Ecto neural progenitor cell (in vitro differentiated cells): ENCODE measurements at places on chromosomes 5 and 9.

DNA sequence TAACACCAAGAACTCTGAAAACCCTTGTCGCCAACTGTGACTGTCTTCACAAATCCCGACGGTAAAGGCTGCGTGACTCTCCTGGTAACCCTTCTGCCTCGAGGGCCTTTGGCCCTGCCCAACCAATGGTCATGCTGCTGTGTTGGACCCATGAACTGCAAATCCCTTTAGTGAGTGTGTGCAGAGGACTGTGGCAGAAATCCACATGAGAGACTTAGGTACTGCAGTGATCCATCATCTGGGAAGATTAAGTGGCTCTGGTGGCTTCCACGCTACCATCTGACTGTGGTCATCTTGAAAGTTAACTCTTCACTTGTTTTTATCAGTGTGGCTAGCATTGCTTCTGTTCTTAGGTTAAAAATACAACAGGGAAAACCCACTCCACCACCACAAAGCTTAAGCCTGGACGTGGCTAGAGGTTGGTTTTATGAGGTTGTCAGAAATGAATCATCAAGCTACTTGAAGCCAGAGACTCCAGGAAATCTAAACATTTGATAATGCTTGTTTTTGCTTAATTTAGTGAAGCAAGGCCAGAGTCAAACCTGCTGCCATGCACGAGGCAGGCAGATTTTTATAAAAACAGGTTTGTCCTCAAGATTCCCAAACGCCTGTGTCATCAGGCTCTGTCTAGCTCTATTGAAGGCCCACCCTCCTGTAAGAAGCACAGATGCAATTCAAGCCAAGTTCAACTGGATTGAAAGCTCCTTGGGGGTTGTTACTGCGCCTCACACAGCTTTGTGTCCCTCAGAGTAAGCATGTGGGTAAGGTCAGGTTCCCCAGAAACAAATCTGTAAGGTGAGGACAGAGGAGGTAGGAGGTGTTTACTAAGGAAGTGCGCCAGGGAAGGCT, 52.7 kb upstream of the ERCC6L2 start:
- no peak for DNase-seq

GRCh38 chr5:172235132-172235780, 41.3 kb downstream of the EFCAB9 start:
- no peak for DNase-seq

- DNase-seq = peak; percentile 78
These were observed 10.6 kb upstream of the F2RL1 start for GRCh38 chr5:76808141-76808691.

GRCh38 chr9:37413311-37413710, 9.2 kb upstream of the GRHPR start:
- DNase-seq = no peak

DNA sequence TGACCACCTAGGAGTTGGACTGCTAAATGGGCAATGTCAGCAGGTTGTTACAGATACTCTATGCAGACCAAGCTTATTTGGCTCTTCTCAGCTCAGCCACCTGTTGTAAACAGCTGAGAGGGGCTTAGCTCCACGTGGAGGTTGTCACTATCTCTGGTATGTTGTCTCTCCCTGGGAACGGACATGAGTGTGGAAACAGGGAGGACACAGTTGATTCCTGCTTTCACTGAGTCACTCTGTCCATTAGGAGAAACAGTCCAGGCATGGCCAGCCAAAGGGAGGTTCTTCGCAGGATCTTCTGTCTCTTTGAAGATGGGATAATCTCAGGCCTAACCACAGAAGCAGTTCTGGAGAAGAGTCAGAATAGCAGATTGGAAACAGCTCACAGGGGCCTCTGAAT, 121.2 kb downstream of the PALM2AKAP2 start:
- no peak for DNase-seq

DNA sequence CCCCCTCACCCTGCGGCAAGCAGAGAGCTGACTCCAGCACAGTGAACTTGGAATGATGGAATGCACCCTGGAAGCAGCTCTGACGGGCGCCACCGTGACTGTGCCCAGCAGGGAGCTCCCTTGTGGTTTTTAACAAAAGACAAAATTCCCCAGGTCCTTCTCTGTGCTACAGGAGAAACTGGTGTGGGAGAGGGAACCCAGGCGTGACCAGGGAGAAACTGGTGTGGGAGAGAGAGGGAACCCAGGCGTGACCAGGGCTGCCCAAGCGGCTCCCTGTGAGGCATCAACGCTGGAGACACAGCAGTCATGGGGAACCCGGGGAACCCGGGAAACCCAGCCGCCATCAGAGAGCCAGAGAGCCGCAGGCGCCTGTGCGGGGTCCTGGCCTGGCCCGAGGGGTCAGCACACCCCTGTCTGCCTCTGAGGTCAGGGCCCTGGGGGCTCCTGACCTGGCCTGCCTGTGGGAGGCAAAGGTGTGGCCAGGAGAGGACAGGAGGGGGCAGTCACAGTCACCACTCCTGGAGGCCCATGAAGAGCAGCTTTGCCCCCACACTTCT, 3.1 kb upstream of the AHRR start:
- no peak for DNase-seq

- DNase-seq = no peak
These were observed 89.2 kb downstream of the THBS4 start for GRCh38 chr5:80124121-80124918.

DNA sequence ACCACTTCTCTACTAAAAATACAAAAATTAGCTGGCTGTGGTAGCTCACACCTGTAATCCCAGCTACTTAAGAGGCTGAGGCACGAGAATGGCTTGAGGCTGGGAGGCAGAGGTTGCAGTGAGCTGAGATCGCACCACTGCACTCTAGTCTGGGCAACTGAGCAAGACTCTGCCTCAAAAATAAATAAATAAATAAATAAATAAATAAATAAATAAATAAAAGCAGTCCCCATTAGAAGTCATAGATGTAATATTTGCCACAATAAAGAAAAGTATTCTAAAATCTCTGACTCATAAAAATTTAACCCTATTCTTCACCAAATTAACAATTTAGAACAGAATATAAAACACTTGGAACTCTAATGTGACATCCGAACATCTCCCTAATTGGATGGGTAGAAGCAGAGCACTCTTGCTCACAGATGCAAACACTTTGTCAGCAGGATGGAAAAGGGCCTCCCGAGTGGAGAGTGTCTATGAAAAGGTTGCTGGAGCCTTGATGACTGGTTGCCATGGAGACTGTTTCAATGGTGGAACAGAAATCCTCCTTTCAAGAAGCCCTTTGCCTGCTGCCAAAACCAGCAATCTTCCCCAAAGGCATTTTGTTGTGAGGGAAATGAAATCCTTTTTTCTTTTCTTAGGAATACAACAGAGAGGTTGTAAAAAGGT, 38.9 kb upstream of the TRAF1 start:
- peak; percentile 61 for DNase-seq

DNA sequence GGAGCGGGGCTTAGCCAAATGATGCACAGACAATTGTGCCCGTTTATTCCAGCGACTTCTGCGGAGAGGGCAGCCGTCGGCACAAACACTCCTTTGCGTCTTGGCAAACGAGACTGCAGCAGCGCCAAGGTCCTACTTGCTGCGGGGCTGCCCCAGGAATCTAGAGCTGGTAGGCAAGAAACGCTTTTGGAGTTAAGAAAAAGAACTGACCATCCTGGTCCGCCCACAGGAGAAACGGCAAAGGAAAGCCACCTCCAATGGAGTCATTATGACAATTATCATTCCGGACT, 2.3 kb downstream of the RXFP3 start:
- no peak for DNase-seq

- no peak for DNase-seq
These were observed 5.9 kb downstream of the DELE1 start for GRCh38 chr5:141929398-141930058.

GRCh38 chr5:105931881-105932421, 1738.8 kb downstream of the EFNA5 start:
- no peak for DNase-seq
